ENCODE measurements at places on chromosomes 6 and 20.

DNA sequence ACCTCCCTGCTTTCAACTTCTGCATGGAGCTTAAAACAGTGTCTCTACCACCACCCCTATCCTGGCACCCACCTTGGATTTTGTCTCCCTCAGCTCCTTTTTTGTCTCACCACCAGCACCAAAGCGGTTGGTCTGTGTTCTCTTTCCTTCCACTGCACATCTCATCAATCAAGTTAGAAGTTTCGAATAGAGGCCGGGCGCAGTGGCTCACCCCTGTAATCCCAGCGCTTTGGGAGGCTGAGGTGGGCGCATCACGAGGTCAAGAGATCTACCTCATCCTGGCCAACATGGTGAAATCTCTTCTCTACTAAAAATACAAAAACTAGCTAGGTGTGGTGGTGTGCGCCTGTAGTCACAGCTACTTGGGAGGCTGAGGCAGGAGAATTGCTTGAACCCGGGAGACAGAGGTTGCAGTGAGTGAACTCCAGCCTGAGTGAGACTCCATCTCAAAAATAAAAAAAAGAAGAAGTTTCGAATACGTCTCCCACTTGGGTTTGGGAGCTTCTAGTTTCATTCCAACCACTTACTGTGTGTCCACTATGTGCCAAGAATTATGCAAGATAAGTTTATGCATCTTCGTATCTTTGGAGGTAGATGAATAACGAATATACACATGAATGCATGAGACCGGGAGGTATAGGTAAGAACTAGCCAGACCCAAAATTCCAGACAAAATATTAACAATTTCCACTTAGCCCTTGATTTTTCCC lies 5.9 kb downstream of the PCED1A start:
- no peak for DNase-seq

GRCh38 chr6:26471970-26472369 lies 14.2 kb downstream of the BTN2A1 start:
- no peak for DNase-seq

GRCh38 chr6:9095137-9095536 lies 659.8 kb upstream of the SLC35B3 start:
- no peak for DNase-seq

DNA sequence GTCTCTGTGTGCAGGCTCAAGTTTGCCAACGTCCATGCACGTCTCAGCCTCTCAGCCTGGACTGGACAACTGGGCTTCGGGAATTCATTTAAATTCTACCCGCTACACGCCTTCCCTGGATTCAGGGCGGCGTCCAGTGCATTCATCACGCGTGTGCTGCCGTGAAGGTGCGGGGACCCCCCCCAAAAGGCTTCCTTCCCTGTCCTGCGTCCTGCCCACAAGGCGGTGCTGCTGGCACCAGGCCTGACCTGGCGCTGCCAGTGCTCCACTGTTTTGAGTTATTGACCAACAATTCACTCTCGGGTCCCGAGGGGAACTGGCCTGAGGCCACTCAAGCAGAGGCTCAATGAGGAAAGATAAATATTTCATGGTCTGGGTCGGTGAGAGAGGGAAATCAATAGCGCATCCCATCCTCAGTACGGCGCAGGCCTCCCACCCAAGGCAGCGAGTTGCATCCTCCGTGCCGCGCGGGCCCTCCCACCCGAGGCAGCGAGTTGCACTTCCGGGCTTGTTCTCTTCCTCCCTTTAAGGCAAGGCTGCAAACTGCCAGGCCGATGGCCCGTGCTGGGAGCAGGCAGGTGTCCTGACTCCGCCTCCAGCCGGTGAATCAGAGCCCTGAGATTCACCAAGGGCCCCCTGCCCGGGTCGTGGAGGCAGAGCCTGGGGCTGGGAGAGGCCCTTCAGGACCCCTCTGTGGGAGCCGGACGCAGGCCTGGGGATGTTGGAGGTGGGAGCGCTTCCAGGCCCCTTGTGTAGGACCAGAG lies 22.8 kb upstream of the BHLHE23 start:
- DNase-seq: no peak

DNA sequence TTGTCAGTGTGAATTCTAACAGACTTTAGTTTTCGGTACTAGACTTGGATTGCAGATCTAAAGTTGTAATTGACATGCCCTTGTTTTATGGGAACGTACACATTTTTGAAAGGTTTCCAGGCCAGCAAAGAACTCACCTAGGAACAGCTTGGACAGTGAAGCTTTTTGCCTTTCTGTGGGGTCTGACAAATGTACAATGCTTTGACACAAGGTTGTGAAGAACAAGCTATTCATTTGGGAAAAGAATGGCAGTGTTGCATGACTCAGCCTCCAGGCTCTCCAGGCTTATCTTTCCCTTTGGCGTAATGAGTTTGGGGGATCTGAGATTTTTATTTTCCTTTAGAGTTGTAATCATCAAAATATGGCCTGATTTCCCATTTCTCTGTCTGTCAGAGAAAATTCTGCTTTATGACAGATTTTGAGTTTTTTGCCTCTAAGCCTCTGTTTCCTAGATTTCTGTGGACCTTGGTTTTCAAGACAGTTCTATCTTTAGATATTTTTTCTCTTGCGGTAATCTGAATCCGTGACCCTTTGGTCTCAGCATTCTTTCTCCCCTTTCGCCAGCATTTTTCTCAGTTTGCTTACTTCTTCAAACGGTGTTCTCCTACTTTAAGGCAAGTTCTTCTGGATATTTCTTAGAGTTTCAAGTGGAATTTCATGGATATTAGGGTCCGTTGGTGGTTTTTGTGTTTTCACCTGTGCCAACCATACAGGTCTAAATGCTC lies 221.0 kb downstream of the ADGB start:
- DNase-seq: no peak

GRCh38 chr20:57573894-57574293 lies 13.0 kb downstream of the PCK1 start:
- DNase-seq: no peak

DNA sequence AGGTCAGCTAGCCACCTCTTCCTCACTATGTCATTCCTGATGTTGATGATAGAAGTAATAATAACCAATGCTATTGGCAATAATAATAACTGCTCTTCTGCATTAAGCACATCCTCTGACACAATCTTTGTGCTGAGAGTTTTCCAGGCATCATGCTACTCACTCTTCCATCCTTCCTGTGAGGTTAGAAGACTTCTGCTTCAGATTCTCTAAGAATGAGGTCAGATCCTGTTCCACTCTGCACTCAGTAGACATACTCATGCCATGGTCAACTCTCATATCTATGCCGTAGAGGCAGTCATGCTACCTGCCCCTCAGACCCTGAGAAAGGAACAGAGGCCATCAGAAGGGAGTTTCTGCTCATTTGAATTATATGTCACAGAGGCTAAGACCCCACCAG lies 98.1 kb upstream of the TOP1 start:
- no peak for DNase-seq
